T follicular helper cell (primary cell): ENCODE measurements at places on chromosomes 11 and 22.
A peak's percentile ranks its signal among the peaks of the same experiment; 100 is the strongest.

- DNase-seq: no peak
Measured at GRCh38 chr11:5736396-5736795, at the start of gene OR56B1. Gene OR56B1 (plus strand): TSS chr11:5736448. CDS start chr11:5736517, 69 bp downstream.

DNA sequence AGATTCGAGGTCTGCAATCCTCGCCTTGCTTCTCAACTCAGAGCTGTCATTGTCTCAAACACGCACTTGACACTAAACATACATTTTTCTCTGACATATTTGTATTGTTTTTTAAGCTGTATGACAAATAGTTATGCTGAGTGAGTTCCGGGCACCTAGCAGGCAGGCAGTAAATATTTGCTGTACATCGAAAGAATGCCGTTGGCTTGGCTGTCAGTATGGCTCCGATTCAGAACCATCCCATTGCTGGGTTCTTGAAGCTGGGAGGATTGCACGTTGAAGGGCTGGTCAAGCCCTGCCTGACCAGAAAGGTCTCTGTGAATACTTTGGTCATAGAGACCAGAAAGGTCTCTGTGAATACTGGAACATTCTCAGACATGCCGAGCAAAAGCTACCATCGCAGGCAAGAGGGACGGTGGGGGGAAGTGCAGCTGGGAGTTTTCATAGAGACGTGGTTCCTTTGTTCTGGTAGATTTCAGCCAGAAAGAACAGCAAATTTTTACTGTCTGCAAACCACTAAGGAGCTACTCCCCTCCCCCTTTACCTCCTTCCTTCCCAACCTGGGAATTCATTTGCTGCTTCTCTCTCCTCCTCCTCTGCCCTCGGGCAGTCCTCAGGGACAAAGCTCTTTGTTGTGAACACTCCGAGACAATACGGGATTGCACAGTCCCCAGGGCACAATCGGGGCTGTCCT, 202.2 kb upstream of the SORL1-AS1 start:
- no peak for DNase-seq

DNA sequence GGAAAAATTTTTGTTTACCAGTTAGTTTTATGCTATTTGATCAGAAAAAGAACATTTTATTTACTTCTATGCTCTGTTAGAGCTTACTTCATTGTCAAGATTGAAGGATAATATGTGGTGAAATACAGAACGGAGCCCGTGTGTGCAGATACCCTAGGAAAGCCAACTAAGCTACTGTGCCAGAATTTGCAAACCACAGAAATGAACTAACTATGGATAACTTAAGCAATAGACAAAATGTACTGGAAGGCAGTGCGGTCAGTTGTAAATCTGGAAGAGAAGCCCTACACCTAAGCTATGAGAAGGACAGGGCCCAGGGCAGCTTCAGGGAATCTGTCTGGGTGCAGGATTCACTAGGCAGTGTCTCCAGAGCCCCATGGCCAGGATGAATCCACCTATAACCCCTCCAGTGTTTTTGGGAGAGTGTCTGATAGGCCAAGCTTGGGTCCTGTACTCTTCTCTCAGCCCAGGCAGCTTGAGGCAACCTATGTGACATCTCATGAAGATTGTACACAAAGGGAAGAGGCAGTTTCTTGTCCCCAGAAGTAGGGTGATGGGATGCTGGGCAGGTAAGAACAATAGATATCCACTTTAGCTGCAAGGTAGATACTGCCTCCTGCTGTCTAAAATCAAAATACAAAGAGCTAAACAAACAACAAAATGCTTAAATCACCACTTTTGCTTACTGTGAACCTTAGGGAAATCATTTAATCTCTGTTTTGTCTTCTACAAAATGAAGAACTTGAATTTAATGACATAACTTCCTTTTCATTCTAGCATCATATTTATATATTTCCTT, 12.1 kb downstream of the MMP7 start:
- no peak for DNase-seq

DNA sequence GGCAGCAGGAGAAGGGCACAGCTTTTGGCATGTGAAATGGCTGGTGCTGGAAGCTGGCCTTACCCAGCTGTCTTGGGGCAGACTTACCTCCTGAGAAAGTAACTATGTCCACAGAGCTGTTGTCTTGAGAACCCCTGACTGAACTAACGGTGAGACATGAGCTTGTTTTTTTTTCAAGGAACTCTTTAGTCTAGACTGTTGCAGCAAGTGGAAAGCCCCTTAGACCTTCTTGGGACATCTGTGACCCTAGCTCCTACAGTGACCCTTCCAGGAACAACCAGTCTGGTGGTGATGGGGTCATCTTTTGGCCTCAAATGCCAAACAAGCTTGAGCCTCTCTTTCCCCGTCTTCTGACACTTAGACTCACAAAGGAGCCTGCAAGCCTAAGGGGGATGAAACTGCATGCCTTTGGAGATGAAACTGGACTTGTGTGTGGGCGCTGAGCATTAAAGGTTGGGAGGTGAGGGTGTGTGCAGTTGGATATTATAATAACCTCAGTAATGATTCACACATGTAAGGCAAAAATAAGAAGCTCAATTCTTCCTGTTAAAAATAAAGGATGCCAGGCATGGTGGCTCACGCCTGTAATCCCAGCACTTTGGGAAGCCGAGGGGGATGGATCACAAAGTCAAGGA, 35.4 kb downstream of the SDHD start:
- DNase-seq: no peak

DNA sequence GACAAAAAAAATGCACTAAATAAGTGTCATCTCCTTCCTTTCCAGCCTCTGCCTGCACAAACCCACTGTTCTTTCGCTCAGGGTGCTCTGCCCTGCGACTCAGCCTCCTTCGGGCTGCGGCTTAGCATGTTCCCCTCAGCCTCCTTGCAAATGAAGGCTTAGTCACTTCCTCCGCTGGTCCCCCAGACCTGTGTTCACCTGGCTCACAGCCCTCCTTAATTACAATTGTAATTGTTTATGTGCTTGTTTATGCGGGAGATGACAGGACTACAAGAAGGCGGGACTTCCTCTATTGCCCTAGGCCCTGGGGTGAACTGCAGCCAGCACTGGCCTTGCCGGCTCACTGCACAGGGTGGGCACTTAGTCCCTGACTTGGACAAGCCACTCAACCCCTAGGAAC, 303.6 kb downstream of the KIRREL3 start:
- DNase-seq: no peak

GRCh38 chr11:74326665-74327064, 15.2 kb upstream of the P4HA3 start:
- no peak for DNase-seq

DNA sequence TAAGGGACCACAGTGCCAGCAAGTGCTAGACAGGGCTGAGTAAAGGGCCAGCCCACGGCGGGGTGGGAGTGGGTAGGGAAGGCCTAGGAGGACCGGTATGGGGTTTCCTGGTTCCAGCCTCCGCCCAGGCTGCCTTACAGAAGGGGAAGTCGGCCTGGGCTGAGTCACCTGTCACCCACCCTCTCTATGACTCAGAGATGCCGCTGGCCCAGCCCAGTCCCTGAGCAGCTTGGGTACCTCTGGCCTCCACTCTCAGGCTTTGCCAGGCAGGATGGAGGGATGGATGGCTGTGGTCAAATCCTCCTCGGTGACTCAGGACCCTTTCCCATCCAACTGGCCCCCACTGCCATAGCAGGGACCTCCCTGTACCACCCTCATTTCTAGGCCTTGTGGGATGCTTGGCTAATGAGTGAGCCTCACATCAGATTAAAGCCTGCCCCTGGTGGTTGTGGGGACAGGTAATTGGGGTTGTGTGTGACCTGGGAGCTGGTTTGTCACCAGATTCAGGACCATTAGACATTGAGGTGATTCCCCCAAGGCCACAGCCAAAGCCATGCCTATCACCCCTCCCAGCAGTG, 13.9 kb downstream of the SLC35E4 start:
- DNase-seq: no peak

- DNase-seq: no peak
Measured at GRCh38 chr22:46471901-46472721, 65.3 kb downstream of the CELSR1 start.

GRCh38 chr11:15926071-15926470, 430.3 kb downstream of the SOX6 start:
- no peak for DNase-seq

DNA sequence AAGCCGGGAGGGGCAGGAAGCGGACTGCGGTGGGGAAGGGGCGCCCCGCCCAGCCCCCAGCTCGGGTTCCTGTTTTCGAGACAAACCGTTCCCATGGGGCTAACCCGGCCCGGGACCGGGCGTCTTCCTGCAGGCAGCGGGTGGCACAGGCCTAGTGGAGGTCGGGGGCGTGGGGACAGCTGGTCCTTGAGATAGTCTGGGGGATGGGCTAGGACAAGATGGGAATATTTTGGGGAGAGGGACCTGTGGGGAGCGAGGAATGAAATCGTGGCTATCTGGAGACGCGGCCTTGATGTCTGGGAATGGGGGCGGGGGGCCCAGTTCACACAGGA, 1.2 kb upstream of the RASGRP2 start:
- peak; percentile 67 for DNase-seq

- DNase-seq: no peak
Measured at GRCh38 chr11:15563054-15563453, 448.3 kb downstream of the INSC start.

DNA sequence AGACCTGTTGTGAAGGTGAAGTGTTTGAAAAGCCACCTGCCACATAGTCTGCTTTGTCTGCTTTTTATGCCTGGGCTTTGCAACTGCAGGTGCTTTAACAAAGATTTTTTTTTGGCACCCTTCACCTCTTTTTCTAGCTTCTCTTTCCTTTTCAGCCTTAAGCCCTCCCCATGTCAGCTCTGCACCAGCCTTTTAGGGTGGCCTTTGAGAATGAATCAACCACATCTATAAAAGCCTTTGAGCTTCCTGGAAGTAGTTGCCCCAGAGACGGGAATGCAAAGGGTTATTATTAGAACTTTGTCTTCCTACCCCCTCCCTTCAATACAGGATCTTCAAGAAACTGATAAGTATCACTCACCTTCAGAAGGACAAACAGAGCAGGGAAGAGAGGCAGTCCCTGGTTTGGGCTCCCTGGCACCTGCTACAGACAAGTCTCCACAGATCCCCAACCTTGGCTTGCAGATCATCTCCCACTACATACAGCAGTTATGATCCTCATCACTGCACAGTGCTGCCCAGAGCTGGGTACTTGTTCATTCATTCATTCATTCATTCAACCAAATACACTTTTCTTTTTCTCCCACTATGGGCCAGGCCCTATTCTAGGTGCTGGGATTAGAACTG, 8.0 kb downstream of the PVALB start:
- no peak for DNase-seq

DNA sequence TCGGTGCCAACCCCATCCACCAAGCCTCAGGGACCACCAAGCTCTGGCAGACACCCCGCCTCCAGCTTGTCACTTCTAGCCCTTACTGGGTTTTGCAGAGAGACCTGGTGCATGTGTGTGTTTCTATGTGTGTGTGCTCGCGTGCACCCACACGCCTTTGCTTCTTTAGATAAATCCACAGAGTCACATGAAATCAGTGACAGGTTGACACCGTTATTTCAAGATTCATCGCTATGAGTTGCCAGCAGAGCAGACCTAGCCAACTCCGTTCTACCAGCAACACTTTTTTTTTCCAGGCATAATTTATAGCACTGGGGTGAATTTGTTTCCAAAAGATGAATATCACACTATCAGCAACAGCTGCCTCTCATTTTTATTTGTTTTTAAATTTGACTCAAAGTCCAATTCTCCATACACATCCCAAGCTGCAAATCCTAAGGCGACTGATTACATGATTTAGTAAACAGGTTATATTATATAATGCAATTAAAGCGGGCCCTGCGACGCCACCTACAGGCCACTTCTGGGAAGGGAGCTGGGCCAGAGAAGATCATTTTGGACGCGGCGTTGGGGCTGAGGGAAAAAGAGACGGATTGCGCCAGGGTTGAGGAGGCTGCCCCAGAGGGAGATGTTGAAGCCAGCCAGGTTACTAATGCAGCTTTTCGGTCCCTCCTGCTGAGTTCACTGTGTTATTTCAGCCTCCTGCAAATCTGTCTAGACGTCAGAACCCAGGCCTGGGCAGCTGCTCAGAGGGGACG, 150.5 kb downstream of the FEZ1 start:
- DNase-seq: peak; percentile 15

GRCh38 chr11:133830931-133831907, 14.1 kb downstream of the SPATA19 start:
- no peak for DNase-seq

- DNase-seq: no peak
Measured at GRCh38 chr11:64089493-64089892, 53.8 kb downstream of the FLRT1 start.

DNA sequence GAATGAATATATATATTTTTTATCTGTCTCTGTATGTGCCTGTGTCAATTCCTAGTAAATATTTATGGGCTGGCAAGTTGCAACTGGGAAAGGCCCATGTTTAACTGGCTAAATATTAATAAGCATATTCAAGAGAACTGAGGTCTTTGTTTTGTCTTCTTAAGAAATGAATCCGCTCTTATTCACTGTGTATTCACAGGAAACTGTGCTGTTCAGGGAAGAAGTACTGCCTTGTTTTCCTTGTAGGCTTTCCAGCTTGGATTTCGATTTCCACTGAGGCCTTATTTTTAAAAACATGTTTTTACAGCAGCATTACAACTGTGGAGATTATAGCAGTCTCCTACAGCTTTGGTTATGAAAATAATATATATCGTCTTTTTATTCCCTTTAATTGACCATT, 64.7 kb downstream of the LDLRAD3 start:
- no peak for DNase-seq

DNA sequence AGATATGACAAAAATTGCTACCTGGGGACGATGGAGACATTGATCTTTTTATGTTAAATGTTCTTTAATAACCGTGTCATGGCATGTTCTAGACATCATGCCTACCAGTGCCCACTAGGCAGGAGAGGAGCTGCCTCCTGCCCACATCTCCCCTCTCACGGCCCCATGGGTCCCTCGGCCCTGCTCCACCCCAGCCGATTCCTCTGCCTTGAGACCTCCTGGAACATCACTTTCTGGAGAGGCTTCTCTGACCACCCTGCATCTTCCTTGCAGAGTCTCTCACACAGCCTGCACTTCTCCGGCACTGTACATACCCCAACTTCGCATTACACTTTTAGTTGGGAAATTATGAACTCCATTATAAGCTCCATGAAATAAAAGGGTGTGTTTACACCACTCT, 16.8 kb downstream of the EFCAB6 start:
- DNase-seq: no peak

- DNase-seq: no peak
Measured at GRCh38 chr11:123187665-123188507, 7.2 kb downstream of the CLMP start.

- no peak for DNase-seq
Measured at GRCh38 chr22:42062506-42063170, 8.0 kb downstream of the NAGA start.

DNA sequence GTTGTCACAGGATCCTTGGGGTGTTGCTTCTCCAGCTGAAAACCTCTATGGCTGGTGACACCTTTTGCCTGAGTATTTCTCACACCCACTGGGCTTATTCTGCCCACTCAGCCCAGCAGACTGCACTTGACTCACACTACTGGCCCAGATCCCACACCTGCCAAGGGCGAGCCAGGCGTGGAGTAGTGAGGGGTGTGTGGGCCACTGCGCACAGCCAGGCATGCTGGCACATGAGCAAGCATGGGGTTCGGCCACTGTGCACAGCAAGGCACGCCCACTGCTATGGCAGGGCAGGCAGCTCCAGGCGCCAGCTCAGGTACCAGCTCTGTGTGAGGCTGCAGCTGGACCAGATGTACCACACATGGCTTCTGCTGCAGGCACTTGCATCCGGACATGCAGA, 116.5 kb upstream of the MTNR1B start:
- DNase-seq: no peak

- DNase-seq: no peak
Measured at GRCh38 chr22:39738746-39739145, 154.8 kb downstream of the ENTHD1 start.

- DNase-seq: no peak
Measured at GRCh38 chr22:42697542-42698013, 23.1 kb downstream of the A4GALT start.
